ENCODE measurements at places on chromosomes 4 and X.

GRCh38 chrX:3520982-3521381 lies 174.5 kb upstream of the MXRA5 start:
- no peak for DNase-seq

DNA sequence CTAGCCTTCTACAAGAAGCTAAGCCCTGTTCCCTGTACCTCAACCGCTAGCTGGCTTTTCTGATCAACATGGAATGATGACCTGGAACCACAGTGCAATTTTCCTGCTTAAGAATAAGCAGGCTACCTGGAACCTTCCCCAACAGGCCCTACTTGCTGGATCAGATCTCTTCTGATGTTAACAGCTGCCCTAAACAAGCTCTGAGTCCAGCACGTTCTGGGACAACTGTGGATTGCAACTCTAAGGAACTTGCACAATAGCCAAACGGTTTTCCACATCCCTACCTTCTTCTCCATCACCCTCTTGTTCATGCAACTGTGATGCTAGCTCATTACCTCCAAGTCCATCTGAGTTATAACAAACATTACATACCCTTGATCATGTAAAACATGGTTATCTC lies 19.8 kb downstream of the ATP8A1 start:
- no peak for DNase-seq

- DNase-seq: no peak
These were observed 240.1 kb downstream of the STIM2 start for GRCh38 chr4:27100713-27101112.

DNA sequence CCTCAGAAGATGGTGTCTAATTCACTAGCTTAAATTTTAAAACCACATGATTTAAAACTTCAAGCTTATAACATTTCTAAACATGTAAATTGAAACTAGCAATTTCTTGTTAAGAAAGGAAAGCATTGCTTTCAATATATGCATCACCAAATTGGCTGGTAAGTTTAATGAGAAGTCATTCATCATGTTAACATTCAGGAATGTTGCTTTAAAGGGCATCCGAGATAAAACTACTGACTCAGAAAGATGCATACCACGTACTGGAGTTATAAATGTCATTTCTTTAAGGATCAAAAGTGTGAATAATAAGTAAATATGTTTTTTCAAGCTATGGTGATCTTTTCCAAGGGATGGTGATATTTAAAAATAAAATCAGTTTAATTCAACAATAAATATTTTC lies 83.3 kb upstream of the VCX2 start:
- DNase-seq: no peak

- no peak for DNase-seq
These were observed 868 bp upstream of the GNL3L start for GRCh38 chrX:54529151-54529550.

DNA sequence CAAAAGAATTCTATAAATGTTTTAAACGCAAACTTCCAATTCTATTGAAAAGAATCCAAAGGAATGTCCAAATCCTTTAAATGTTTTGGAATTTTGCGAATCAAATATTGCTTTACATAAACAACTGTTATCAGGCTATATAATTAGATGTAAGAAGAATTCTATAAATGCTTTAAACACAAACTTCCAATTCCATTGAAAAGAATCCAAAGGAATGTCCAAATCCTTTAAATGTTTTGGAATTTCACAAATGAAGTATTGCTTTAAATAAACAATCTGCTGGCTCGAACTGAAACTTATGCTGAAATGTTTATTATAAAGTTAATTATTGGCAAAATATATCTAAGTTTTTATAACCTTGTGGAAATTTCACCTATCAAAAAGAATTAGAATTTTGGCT lies 16.1 kb downstream of the DAPP1 start:
- no peak for DNase-seq

DNA sequence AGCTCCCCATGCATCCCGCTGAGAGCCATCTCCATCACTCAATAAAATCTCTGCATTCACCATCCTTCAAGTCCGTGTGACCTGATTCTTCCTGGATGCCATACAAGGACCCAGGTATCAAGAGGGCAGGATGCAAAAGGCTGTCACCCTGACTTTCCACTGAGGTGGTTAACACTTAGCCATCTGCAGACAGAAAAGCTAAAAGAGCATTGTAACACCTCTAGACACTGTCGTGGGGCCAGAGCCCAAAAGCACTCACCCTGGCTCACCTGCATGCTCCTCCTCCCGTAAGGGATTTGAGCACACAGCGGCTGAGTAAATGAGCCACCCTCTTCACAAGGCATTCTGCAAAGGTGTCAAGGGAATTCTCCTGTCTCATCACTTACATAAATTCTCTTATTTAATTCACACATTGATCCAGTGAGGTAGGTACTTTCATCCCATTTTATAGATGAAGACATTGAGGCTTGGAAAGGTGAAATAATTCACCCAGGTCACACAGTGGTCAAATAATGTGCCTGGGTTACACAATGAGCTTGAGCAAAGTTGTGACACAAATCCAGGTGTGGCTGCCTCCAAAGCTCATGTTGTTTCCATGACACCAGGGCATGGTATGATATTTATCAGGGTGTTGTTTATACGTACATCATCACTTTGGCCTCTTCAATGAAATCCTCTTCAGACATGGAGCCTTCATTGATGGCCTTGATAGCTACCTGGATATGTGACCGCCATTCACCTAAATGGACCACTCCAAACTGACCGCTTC lies 48.0 kb downstream of the TXK start:
- DNase-seq: no peak

DNA sequence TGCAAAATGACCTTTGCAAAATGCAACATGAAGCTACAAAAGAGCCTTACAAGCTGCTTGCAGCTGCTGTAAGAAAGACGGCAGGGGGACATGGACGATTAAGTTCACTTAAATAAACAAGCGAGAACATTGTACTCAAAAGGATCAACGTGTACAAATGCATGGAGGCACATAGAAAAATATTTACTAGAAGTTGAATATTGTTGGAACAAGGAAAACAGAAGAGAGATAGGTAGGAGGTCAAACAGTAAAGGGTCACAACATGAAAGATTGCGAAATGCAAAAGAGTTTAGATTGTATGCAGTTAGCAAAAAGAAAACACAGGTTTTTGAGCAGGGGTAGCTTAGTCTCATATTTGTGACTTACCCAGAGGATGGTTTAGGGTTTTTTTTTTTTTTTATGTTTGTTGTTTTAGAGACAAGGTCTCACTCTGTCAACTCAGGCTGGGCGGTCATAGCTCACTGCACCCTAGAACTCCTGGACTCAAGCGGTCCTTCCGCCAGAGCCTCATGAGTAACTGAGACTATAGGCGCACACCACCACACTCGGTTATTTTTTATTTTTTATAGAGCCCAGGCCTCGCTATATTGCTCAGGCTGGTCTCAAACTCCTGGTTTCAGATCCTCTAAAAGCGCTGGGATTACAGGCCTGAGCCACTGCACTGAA lies 1.4 kb upstream of the PHF8 start:
- no peak for DNase-seq

GRCh38 chr4:81452452-81453006 lies 19.2 kb downstream of the RASGEF1B start:
- DNase-seq: no peak

- no peak for DNase-seq
These were observed 10.7 kb downstream of the RGS12 start for GRCh38 chr4:3303565-3303824.

- DNase-seq: no peak
These were observed 18.6 kb downstream of the ITGB1BP2 start for GRCh38 chrX:71320126-71320525.

DNA sequence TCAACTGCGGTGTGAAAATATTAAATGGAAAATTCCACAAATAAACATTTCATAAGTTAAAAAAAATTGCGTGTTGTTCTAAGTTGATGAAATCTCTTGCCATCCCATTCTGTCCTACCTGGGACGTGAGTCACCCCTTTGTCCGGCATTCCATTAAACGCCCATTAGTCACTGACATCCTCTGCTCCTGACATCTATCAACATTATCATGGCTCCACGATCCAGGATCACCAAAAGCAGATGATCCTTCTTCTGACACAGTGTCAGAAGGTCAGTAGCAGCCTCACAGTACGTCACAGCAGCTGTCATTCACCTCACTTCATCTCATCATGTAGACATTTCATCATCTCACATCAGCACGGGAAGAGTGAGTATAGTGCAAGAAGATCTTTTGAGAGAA lies 125.7 kb downstream of the ZNF827 start:
- DNase-seq: no peak

DNA sequence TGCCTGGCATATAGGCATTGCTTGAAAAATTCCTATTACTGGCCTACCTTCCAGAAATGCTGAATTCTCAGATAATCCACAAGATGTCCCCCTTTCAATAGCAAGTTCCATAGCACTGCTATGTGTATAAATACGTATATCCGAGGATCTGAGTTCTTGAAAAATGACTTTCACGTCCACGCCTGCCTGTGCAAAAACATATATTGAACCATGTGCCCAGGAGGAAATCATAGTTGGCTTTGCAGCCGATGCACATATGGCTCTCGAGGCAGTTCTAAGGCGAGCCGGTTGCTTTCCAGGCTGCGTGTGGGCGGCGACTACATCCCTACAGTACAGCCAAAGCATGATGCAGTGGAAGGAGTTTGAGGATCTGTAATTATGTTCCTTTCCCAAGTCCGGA lies 55.4 kb upstream of the ESX1 start:
- no peak for DNase-seq

DNA sequence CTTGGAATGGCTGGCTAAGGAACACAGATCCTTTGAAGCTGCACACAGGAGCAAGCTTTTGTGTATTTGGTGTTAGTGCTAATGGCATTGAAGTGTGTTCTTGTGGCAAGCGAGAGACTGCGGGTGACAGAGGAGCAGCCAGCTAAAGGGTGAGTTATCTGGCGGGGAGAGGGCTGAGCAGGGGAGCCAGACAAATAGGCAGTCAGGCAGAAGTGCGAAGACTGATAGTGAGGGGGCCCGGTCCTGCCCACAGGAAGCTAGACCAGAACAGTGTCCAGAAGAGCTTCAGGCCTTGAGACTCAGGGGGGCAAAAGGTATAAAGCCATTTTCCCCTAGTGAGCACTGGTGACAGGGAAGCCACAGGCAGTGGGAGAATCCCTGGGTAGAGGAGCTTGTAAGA lies 49.6 kb upstream of the MAMLD1 start:
- no peak for DNase-seq

DNA sequence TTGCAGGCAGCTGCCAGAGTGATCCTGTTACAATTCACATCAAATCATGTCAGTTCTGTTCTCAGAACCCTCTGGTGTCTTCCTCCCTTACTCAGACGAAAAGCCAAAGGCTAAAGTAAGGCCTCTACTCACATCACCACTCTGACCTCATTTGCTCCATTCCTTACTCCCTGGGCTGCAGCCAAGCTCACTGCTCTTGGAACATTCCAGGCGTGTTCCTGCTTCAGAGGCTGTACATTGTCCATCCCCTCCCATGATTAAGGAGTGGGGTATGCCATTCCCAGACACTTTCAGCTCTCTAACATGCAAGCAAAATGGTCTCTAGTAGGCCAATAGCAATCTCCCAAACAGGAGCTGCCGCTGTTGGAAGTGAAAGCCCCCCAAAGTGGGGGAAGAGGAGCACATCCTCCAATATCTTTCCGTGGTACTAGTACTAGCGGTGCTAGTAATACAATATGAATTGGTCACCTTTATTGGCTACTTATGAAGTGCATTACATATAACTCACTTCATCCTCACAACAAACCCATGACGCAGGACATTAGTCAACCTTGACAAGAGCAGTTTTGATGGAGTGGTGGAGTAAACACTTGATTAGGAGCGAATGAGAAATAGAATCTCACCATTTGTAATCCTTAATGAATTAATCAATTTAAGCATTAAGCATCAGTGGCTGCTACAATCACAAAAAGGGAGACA lies 15.0 kb downstream of the GAB3 start:
- DNase-seq: no peak

- no peak for DNase-seq
These were observed 2.8 kb upstream of the TLR8 start for GRCh38 chrX:12903646-12904045.

- DNase-seq: no peak
These were observed 9.7 kb upstream of the SYP start for GRCh38 chrX:49209434-49210251.

DNA sequence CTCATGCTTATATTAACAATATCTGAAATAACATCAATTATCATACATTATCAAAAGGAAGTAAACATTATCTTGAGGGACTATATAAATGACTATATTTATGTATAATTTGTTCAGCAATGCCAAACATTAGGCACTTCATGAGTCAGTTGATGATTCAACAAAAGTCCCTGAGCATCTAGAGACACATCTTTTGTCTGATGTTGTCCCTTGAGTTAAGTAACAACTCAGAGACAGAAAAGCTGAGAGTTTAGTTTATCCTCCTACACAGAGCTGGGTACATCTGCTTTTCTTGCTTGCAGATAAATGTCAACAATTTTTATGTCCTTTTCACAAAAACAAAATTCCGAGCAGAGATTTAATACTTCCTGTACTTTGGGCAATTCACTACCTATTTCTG lies 311.1 kb downstream of the INPP4B start:
- no peak for DNase-seq
